ENCODE measurements at places on chromosomes 7 and 10.

GRCh38 chr7:52406808-52407207, 628.6 kb upstream of the POM121L12 start:
- DNase-seq: no peak

- no peak for DNase-seq
Observed at GRCh38 chr10:71124921-71125748, 87.2 kb upstream of the UNC5B start.

- no peak for DNase-seq
Observed at GRCh38 chr7:117308891-117309290, 14.0 kb downstream of the WNT2 start.

DNA sequence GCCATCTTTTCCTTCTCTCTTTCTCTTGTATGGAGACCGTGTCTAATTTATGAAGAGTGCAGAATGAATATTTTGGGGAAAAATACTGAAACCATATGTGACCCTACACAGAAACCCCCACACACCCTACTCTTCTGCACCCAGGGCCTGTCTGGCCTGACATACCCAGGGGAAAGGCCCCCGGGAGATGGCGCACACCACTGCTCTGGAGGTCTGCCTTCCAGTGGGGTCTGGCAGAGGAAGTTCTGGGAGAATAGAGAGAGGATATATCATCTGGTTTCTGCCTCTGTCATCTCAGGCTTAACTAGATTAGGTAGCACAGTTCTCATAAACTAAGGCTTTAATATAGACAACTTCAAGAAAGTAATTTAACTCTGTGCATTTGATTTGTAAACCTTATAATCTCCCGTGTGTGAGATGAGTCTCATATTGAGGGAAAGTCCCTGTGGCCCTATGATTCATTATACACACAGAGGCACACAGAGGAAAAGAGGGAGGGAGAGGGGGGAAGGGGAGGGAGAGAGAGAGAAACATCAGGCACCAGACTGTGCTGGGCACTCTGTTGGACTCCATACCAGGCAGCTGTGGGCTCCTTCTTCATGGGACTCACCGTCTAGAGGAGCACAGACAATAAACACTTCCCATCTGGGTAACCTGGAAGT, 123.3 kb downstream of the AOAH start:
- DNase-seq: no peak

DNA sequence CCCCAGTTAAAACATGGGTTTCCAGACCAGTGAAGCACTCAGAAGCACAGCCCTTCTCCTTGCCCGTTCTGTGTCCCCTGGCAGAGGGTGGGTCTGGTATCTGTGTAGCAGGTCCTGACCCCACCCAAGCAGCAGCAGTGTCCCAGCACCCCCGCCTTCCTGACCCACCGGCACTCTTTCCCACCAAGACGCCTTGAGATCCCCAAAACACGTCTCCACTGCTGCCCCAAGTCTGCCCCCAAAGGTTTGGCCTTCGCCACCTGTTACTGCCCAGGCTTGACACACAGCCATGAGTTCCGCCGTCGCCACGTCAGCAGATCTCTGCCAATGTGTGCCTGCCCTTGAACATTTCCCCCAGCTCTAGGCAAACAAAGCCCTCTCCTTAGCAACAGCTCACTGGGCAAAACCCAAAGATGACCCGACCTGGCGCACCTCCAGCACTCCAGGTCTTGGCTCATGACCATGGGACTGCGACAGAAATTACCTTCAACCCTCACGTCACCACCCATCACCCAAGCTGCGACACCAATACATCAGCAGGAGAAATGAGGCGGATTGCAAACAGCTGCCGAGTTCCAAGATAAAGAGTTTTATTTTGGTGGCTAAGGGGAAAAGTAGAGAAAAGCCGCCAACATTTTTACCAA, 75.6 kb downstream of the CTBP2 start:
- no peak for DNase-seq

GRCh38 chr7:154744861-154745258, 258.1 kb downstream of the PAXIP1 start:
- no peak for DNase-seq

- DNase-seq: no peak
Observed at GRCh38 chr7:134315679-134316538, 821 bp downstream of the SLC35B4 start.

- DNase-seq: no peak
Observed at GRCh38 chr10:33295851-33296250, 38.6 kb downstream of the NRP1 start.

DNA sequence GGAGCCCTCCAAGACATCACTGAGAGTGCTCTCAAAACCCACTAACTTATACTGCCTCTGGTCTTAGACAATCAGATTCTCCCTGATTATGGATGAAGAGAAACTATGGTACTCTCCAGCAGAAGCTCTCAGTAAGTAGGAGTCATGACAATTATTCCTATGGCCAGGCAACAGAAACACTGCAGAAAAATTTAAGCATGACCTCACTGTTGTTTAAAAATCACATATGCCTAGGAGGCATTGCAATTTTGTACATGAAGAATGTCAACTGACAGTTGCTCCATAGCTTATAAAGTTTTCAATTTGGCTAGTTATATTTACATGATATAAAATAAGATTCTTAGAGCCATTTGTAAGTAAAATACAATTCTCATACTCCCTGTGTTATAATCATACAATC, 105.9 kb upstream of the LSM8 start:
- DNase-seq: no peak

GRCh38 chr10:86648704-86649427, 5.5 kb upstream of the OPN4 start:
- DNase-seq: no peak

GRCh38 chr7:44572771-44573170, 937 bp downstream of the DDX56 start:
- no peak for DNase-seq

GRCh38 chr10:86671419-86671818, 3.1 kb downstream of the LDB3 start:
- no peak for DNase-seq

- no peak for DNase-seq
Observed at GRCh38 chr10:123573236-123574108, 92.7 kb upstream of the GPR26 start.

- no peak for DNase-seq
Observed at GRCh38 chr7:100545360-100546128, 6.5 kb downstream of the AGFG2 start.

GRCh38 chr7:2299870-2300512, 14.2 kb downstream of the SNX8 start:
- no peak for DNase-seq

- DNase-seq: no peak
Observed at GRCh38 chr7:130179631-130180030, 25.6 kb downstream of the TMEM209 start.

GRCh38 chr10:85429126-85429525, 937.5 kb downstream of the GRID1 start:
- no peak for DNase-seq

DNA sequence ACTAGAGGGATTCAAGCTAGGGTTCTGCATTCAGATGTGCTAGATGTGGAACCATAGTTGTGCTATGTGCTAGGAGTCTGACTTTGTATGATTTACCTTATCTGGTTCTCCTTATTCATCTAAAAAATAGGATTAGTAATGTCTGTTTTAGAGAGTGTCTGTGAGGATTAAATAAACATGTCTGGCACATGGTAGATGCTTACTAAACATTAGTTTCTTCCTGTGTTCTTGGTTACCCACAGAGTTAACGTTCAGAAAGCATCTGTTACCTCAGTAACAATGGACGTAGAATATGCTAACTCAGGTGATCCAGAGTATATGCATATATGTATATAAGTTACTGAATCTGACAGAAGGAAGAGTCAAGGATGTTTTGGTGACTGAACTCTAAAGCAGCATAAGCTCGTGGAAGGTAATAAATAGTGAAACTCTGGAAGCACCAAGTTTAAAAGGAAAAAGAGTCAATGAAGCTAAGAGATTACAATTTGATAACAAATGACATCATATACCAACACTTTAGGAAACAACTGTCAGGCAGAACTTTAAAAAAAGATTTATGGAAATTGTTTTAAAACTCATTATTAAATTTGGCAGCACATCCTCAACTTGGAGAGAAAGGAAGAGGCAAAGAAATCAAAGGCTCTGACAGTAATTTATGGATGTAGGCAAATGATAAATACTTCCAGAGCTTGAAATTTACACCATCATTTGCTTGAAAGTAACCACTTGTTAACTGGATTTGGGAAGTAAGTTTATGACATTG, 127.0 kb downstream of the CCNY start:
- no peak for DNase-seq

DNA sequence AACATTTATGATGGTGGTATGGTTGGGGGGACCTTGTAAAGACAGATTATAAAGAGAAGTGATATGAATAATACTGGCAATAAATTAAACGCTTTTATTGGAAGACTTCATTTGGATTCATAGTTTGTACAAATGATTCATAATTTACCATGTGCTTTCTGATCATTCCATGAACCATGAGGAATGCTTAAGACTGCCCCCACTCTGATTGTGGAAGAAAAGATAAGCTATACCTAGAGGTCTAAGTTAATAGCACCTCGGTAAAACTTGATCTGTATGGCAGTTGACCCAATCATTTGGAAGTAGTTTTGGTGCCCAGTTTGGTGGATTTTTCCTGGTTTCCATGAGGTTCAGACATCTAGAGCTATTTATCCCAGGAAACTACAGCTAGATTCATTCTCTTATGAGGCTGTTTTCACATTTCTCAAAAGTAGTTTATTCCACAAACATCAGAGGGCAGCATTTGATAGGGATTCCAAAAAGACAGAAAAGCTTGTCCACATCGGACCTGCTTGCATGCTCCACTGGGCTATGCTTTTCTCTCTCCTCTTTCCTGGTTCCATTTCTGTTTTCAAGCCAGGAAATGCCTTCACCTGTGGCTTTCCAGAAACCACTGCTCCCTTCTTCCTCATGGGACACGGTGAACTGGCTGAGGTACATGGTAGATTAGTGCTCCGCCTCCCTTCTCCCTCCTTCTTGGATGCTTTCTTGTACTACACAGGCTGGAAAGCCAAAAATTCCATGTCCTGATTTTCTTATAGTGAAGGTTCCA, 29.2 kb downstream of the TFAM start:
- DNase-seq: no peak

- DNase-seq: no peak
Observed at GRCh38 chr7:74149071-74149470, 25.1 kb upstream of the EIF4H start.

DNA sequence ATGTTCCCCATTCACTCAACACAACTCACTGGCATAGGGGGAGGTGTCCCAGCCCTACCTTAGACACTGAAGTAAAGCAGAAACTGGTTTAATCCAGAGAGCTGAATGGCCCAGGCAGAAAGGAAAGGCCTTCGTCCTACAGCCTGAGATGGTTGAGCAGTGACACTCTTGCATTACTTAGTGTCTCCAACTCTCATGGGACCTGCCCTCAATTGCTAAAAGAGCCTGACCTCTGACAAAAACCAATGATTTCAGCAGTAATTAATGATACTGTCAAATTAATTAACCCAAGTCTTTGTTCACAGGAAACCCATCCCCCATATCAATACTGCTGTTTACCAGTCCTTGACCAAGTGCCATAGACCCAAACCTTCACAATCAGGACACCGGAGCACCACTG, 48.6 kb downstream of the ICA1 start:
- no peak for DNase-seq

DNA sequence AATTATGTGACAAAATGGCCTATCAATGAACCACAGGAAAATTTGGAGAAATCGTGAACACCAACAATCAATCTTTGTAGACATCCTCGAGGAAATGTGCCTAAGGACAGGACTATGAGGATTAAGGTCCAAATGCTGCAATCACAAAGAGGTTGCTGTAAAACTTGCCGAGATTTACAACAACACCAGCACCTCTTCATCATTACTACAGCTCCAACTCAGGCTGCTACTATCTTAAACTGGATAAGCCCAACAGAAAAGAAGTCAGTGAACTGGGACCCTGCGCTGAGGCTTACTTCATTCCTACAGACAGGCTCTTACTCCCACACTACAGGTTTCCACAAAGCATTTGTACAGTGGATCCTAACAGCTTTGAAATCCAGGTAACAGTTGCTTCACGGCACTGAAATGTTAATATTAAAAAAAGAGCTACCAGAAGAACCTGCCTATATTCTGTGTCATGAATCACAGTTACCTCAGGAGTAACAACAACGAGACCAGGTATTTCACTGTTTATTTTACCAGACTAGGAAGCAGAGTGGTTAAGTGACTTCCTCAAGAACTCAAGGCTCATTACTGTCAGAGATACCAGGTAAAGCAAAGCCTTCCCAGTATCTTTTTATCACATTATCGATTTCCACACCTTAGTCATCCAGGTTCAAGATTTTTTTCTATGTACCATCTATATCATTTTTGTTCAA, 23.9 kb downstream of the CACUL1 start:
- DNase-seq: no peak

DNA sequence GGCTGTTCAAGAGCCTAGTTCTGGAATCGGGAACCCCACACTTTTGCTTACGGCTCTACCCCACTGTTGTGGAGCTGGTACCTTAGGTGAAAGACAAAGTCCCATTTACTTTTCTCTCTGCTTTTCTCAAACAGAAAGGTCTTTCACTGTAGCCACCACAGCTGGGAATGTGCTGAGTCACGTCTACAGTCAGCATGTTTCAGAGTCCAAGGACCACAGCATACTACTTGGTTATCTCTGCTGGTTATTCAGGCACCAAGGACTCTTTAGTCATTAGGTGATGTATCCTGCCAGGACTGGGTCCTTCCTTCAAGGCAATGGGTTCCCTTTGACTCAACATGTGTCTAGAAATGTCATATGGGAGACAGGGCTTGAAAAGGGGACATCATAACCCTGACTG, 266.8 kb upstream of the STEAP1 start:
- DNase-seq: no peak

- no peak for DNase-seq
Observed at GRCh38 chr10:87658321-87658795, 1.3 kb upstream of the PAPSS2 start.

- no peak for DNase-seq
Observed at GRCh38 chr10:84988011-84988410, 659.6 kb downstream of the CCSER2 start.

DNA sequence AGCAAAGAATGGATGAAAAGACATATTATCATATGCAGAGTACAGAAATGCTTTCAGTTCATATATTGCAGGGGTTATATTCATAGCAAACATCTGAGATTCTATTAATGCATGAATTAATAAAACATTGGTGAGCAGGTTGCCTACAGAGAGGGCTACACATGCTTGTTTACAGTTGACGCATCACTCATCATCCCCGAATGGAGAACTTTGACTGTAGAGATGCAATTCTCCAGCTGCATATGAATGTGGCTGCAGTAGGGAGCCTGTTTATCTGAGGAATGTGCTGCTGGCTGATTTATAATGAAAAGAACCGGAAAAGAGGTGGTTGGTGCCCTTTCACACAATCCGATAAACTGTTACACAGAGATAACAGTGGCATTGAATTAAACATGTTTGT, 116.5 kb downstream of the GRM3 start:
- DNase-seq: no peak

- DNase-seq: no peak
Observed at GRCh38 chr10:133419211-133419950, 5.0 kb downstream of the SPRN start.

GRCh38 chr7:90536449-90536848, 59.7 kb upstream of the CDK14 start:
- DNase-seq: no peak
